ENCODE measurements at places on chromosomes 2 and 18. TPM values are rescaled to one million over a fixed set of nuclear protein-coding genes. Genes with fewer than 3 reads are reported as not detected.

Gene SPDYA
- total RNA-seq: not detected

Gene LYPD6B
- total RNA-seq: not detected

Gene ABI2
- total RNA-seq: 54.0 TPM

Gene REG1B
- not detected for total RNA-seq

Gene SERPINB2
- total RNA-seq: not detected

Gene EPB41L3
- 0.41 TPM for total RNA-seq

Gene PLCD4
- total RNA-seq: 0.29 TPM

Gene MBD2
- 51.8 TPM for total RNA-seq

Gene TBR1
- not detected for total RNA-seq

Gene ALLC
- total RNA-seq: not detected

Gene SRD5A2
- 0.03 TPM for total RNA-seq

Gene UBXN2A
- total RNA-seq: 23.4 TPM

Gene DLX2
- 0.59 TPM for total RNA-seq

Gene IL37
- total RNA-seq: not detected

Gene POLR1A
- total RNA-seq: 20.3 TPM

Gene CCDC74B
- 6.4 TPM for total RNA-seq

Gene NRP2
- total RNA-seq: 143 TPM

Gene SAP130
- 10.8 TPM for total RNA-seq

Gene C1QL2
- 0.53 TPM for total RNA-seq

Gene KIF5C
- 0.32 TPM for total RNA-seq

Gene EML6
- total RNA-seq: 1.5 TPM

Gene KLHL41
- 0.50 TPM for total RNA-seq

Gene DTNB
- 11.4 TPM for total RNA-seq

Gene TMEM169
- 0.59 TPM for total RNA-seq

Gene CNDP1
- total RNA-seq: not detected

Gene GAD1
- total RNA-seq: 0.76 TPM

Gene GALNT13
- total RNA-seq: 8.5 TPM

Gene PARD3B
- 1.1 TPM for total RNA-seq

Gene PLCL1
- not detected for total RNA-seq

Gene RPRM
- not detected for total RNA-seq

Gene AAMP
- total RNA-seq: 132 TPM

Measured in A549 treated with Mapracorat at 1 μM for 4 hours (cell line).